ENCODE measurements at places on chromosomes 7 and 10. TPM values are rescaled to one million over a fixed set of nuclear protein-coding genes. Genes with fewer than 3 reads are reported as not detected.

- no peak overlapping the region for H3K4me3 ChIP-seq
- no peak overlapping the region for H3K27ac ChIP-seq
- H3K27me3 ChIP-seq = peaks cover 32% of the 10 kb centered on the region
Observed at GRCh38 chr7:143929224-143929920, 5.7 kb upstream of the OR2F2 start.

- peaks cover 20% of the 10 kb centered on the region for H3K4me1 ChIP-seq
- no peaks in the 10 kb centered on the region for H3K36me3 ChIP-seq
- peak overlapping the region; percentile 15 for H3K27ac ChIP-seq
- H3K4me3 ChIP-seq = no peak overlapping the region
- no peak for DNase-seq
- H3K27me3 ChIP-seq = no peaks in the 10 kb centered on the region
Observed at GRCh38 chr10:24826009-24826408, 102.3 kb upstream of the ARHGAP21 start.

DNA sequence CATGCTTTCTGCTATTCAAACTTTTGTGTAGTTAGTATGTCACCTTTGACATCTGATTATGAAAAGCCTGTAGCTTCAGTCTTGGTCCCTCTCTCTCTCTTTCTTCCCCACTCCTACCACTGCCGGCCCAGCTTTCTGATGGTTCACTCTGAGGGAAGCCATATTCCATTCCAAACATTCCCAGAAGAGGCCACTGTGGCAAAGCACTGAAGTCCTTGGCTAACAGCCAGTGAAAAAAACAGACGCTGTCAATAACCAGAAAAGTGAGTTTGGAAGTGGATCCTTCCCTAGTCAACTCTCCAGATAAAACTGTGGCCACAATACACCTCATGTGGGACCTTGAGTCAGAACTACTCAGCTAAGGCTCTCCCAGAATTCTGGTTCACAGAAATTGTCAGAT, 950.7 kb upstream of the PHF14 start:
- H3K36me3 ChIP-seq = no peaks in the 10 kb centered on the region
- no peak overlapping the region for H3K27ac ChIP-seq
- H3K27me3 ChIP-seq = no peaks in the 10 kb centered on the region
- no peak for DNase-seq

Gene SEMA3E
- 1.6 TPM for total RNA-seq

- H3K4me1 ChIP-seq = peaks cover 17% of the 10 kb centered on the region
- peaks cover 37% of the 10 kb centered on the region for H3K36me3 ChIP-seq
- no peak overlapping the region for H3K4me3 ChIP-seq
Observed at GRCh38 chr10:79350407-79351154, 3.3 kb downstream of the PPIF start.

DNA sequence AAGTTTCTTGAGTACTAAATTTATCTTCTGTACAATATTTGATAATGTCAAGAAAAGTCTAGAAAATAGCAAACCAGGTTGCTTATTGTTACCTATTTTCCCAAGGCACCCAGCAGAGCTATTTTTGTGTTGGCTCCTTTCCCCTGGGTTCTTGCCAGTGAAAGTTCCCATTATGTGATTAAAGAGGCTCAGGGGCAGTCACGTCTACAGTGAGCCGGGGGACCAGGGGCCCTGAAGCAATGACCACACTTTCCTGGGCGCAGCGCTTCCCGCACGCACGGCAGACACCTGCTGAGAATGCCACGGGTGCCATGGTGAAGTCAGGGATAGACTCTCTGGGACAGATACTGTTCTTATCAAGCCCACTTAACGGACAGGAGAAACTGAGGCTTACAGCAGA, 10.4 kb upstream of the CNPY1 start:
- H3K4me3 ChIP-seq = no peak overlapping the region
- no peak for DNase-seq
- H3K36me3 ChIP-seq = no peaks in the 10 kb centered on the region
- H3K27me3 ChIP-seq = peaks cover 7% of the 10 kb centered on the region
- no peak overlapping the region for H3K27ac ChIP-seq

Gene THSD7A
- 2.0 TPM for total RNA-seq

DNA sequence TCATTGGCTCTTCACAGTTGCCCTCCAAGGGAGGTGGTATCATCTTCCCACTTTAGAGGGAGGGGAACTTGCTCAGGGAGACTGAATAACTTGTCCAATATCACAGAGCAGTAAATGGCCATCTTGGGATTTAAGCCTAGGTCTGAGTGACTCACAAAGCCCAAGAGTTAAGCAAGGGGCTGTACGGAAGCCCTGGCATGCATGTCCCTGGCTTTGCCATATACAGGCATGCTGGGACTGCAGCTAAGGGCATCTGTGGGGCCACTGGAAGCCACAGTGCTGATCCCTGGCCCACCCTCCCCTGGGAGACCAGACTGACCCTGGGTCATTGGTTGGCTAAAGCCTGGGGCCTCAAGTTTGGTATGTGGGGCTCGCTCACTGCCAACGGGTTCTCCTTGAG, 3.1 kb downstream of the VSIR start:
- H3K4me3 ChIP-seq = no peak overlapping the region
- DNase-seq = no peak
- H3K36me3 ChIP-seq = no peaks in the 10 kb centered on the region
- no peaks in the 10 kb centered on the region for H3K27me3 ChIP-seq

GRCh38 chr10:23094786-23095403, 484 bp upstream of the MSRB2 start:
- H3K27ac ChIP-seq = peak overlapping the region; percentile 2
- DNase-seq = no peak
- H3K36me3 ChIP-seq = no peaks in the 10 kb centered on the region
- peak overlapping the region; percentile 61 for H3K4me3 ChIP-seq
- peaks cover 8% of the 10 kb centered on the region for H3K27me3 ChIP-seq

DNA sequence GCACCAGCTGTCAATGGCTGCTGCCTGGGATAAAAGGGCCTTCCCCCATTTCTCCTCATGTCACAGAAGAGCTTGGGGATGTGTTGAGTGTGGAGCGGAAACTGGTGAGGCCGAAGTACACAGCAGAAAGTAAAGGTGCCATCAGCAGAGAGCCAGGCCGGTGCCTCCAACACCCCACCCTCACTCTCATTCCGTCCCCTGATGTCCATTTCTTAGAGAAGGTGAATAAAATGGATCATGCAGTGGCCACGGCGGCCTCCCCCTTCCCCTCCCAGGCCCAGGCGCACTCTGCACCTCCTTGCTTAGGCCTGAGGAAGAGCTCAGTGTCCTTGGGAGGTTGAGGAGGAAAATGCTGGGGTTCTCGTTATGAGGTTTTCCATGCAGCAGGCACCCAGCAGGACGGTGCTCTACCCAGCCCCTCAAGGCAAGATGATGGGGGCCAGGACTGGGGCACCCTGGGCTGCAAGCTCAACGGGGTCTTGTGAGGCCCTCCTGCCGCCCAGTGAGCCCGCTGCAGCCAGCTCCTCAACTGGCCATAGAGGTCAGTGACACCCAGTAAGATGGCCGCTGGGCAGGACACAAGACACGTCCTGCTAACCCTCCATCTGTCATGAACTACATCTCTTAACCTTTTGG, 163.9 kb downstream of the ADARB2 start:
- no peak for DNase-seq
- no peaks in the 10 kb centered on the region for H3K36me3 ChIP-seq
- H3K27me3 ChIP-seq = peaks cover 9% of the 10 kb centered on the region
- no peak overlapping the region for H3K4me3 ChIP-seq

GRCh38 chr10:122507616-122508015, 46.3 kb downstream of the HTRA1 start:
- H3K36me3 ChIP-seq = peaks cover 65% of the 10 kb centered on the region
- H3K4me3 ChIP-seq = no peak overlapping the region
- DNase-seq = no peak
- peaks cover 34% of the 10 kb centered on the region for H3K4me1 ChIP-seq
- H3K27ac ChIP-seq = peak overlapping the region; percentile 49

Gene OR2A5
- total RNA-seq = not detected

DNA sequence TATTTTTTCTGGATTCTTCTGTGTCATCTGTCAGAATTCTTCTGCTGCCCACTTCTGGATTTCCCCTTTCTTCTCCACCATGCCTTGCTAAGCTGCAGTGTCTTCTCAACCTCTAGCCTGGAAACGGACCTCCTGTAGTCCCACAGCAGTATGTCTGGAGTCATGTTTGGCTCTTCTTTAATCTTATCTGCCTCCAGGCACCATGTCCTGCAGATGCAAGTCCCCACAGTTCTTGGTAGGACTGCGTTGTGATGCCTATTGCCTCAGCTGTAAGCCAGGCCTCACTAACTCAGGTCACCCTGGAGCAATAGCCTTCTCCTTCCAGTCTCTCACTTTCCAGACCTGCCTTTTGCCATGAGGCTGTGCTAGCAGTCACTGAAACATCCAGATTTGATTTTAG, 268.3 kb downstream of the POM121L12 start:
- no peak overlapping the region for H3K27ac ChIP-seq
- H3K36me3 ChIP-seq = no peaks in the 10 kb centered on the region
- H3K4me1 ChIP-seq = no peaks in the 10 kb centered on the region
- H3K27me3 ChIP-seq = no peaks in the 10 kb centered on the region
- no peak overlapping the region for H3K4me3 ChIP-seq

Gene ARMC10
- total RNA-seq = 29.3 TPM

GRCh38 chr10:95430231-95430951, 130.8 kb downstream of the SORBS1 start:
- peaks cover 12% of the 10 kb centered on the region for H3K4me1 ChIP-seq
- H3K4me3 ChIP-seq = no peak overlapping the region
- H3K27ac ChIP-seq = no peak overlapping the region
- H3K27me3 ChIP-seq = peaks cover 28% of the 10 kb centered on the region
- DNase-seq = no peak

Gene PON3
- total RNA-seq = not detected

DNA sequence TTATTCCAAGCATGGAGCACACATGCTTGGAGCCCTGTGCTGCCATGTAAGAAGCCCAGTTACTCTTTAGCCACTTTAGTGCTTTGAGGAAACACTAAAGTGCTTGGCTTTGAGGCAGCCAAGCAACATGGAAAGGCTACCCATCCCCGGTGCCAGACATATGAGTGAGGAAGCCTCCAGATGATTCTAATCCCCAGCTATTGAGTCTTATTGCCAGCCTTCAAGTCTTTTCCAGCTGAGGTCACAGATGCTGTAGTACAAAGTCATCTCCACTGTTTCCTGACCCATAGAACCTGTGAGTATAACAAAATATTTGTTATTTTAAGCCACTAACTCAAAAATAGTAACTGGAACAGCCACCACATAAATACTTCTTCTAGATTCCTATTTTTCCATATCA, 91.4 kb upstream of the CYP26C1 start:
- H3K4me1 ChIP-seq = peaks cover 15% of the 10 kb centered on the region
- no peak for DNase-seq
- H3K27ac ChIP-seq = no peak overlapping the region
- no peaks in the 10 kb centered on the region for H3K36me3 ChIP-seq
- no peak overlapping the region for H3K4me3 ChIP-seq
- H3K27me3 ChIP-seq = no peaks in the 10 kb centered on the region

GRCh38 chr7:12032146-12032545, 178.9 kb upstream of the TMEM106B start:
- no peak overlapping the region for H3K4me3 ChIP-seq
- no peaks in the 10 kb centered on the region for H3K36me3 ChIP-seq
- DNase-seq = no peak
- peaks cover 21% of the 10 kb centered on the region for H3K4me1 ChIP-seq
- no peaks in the 10 kb centered on the region for H3K27me3 ChIP-seq

- H3K27me3 ChIP-seq = no peaks in the 10 kb centered on the region
- DNase-seq = no peak
- H3K4me3 ChIP-seq = no peak overlapping the region
- H3K36me3 ChIP-seq = peaks cover 4% of the 10 kb centered on the region
Observed at GRCh38 chr7:137579913-137580640, 236.5 kb upstream of the PTN start.

- no peaks in the 10 kb centered on the region for H3K27me3 ChIP-seq
- no peak for DNase-seq
- peaks cover 73% of the 10 kb centered on the region for H3K4me1 ChIP-seq
- H3K27ac ChIP-seq = peak overlapping the region; percentile 85
- H3K36me3 ChIP-seq = no peaks in the 10 kb centered on the region
Observed at GRCh38 chr7:47454974-47455871, 126.7 kb downstream of the TNS3 start.

Gene ZNF25
- total RNA-seq = 15.1 TPM

- H3K4me1 ChIP-seq = peaks cover 28% of the 10 kb centered on the region
- H3K36me3 ChIP-seq = no peaks in the 10 kb centered on the region
- no peak overlapping the region for H3K27ac ChIP-seq
Observed at GRCh38 chr7:73433924-73434700, 534 bp downstream of the FZD9 start.

- no peak for DNase-seq
- H3K27me3 ChIP-seq = no peaks in the 10 kb centered on the region
- no peaks in the 10 kb centered on the region for H3K36me3 ChIP-seq
- no peak overlapping the region for H3K27ac ChIP-seq
Observed at GRCh38 chr10:51159841-51160240, 85.6 kb downstream of the PRKG1 start.

Measured in osteocyte (in vitro differentiated cells).